ENCODE measurements at places on chromosomes 12 and 14.
A peak's percentile ranks its signal among the peaks of the same experiment; 100 is the strongest.

GRCh38 chr12:24138041-24138440 is 188.6 kb upstream of the SOX5 start:
- no peak for DNase-seq

- DNase-seq = no peak
Measured at GRCh38 chr12:256225-256624, 6.4 kb downstream of the SLC6A13 start.

GRCh38 chr14:93937519-93937918 is 10.4 kb downstream of the FAM181A start:
- no peak for DNase-seq

DNA sequence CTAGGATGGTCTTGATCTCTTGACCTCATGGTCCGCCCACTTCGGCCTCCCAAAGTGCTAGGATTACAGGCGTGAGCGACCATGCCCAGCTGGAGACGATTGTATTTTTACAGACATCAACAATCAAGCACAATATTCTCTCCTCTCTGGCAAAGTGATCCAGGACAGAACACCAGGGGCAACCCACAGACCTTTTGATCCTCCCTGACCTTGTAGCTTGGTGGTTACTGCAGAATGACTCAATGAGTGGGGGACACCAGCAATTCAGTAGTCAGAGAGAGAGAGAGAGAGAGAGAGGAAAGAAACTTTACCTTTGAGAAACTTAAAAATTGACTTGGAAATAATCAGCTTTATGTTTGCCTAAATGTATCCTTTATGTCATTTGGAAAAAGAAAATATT is 51.2 kb downstream of the DRAM1 start:
- no peak for DNase-seq

GRCh38 chr12:67208281-67209067 is 60.7 kb upstream of the CAND1 start:
- no peak for DNase-seq

- DNase-seq = no peak
Measured at GRCh38 chr14:72517736-72518135, 376.2 kb downstream of the DPF3 start.

- no peak for DNase-seq
Measured at GRCh38 chr12:122052285-122052684, 26.3 kb upstream of the MLXIP start.

DNA sequence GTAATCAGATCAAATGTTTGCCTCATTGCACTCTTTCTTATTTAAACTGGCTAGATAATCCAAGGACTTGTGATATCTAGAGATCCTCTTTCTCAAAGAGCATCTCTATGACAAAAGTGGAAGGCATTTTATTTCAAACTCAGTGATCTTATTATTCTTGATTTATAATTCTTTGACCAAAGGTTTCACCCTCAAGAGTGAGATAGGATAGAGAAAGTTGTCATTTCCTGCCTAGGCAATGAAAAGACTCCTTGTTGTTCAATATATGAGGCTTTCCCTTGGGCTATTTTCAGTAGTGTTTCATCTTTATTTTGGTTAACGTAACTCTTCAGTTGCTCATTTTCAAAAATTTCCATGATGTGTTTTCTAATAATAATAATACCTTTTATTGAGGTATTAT is 18.0 kb upstream of the INSM2 start:
- DNase-seq = no peak

DNA sequence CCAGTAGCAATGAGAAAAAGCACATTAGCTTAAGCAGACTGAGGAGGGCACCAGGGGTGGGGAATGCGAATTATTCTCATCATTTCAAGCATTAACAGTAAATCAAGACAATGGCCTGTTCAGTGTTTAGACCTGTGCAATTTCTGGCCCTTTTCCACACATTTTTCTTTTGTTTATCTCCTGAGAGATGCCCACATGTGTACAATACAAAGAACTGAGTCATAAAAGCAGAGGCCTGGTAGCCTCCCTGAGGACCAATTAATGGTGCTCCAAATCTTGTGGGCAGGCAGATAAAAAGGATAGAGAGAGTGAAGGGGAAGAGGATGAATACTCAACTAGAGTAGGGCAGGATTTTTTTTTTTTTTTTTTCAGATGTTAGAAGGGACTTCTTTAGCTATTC is 480.8 kb downstream of the RERGL start:
- DNase-seq = no peak

- no peak for DNase-seq
Measured at GRCh38 chr12:51970904-51971646, 19.6 kb downstream of the ACVR1B start.

- DNase-seq = peak; percentile 36
Measured at GRCh38 chr14:104195878-104196277, 57.5 kb downstream of the KIF26A start.

GRCh38 chr14:64708148-64709004 is 4.2 kb downstream of the PLEKHG3 start:
- DNase-seq = no peak

DNA sequence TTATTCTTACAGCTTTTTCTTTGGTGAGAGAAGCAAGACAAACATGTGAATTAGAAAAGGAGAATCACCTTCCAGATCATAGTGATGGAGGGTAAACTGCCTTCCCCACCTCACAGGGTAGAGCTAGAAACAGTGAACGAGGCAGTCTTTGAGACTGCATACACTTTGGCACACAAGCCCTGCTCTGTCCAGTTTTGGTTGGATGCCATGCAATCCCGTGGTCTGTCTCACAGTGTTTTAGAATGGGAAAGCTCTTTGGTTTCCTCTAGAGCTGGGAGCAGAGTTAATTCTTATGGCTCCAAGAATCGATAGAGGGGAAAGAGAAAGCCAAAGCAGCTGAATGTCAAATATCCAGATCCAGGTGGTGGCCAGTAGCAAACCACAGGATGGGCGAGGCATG is 21.9 kb downstream of the TDP1 start:
- DNase-seq = no peak

DNA sequence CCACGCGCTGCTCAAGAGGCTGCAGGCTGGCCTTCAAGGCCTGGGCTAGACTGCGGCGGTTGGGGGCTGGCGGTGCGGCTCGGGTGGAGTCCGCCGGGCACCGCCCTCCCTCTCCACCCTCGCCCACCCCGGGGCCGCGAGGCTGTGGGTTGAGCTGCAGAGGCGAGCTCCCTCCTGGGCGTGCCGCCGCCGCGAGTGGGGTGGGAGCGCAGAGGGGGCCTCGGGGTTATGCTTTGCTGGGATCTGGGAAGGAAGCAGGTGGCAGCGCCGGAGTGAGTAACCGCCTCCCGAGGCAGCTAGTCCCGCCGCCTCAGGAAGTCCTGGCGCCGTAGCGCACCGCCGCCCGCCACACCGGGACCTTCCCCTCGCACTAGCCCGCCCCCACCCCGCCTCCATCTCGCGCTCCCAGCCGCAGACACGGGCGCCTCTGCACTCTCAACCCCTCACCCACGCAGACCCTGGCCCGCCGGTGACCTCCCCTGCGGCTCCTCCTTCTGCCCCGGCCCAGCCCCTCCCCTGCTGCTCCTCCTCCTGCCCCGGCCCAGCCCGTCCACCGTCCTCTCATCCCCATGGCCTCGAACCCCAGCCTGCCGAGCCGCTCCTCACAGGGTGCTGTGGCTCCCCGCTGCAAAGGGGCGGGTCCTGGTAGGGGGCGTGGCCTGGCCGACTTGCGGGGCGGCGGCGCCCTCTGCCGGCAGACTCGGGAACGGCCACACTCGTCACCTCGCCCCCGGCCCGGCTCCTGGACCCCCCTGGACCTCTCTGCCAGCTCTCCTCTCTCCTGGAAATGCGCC is 16.6 kb downstream of the TAMALIN start:
- peak; percentile 76 for DNase-seq

GRCh38 chr14:67418401-67419191 is 6.6 kb upstream of the PLEK2 start:
- no peak for DNase-seq

DNA sequence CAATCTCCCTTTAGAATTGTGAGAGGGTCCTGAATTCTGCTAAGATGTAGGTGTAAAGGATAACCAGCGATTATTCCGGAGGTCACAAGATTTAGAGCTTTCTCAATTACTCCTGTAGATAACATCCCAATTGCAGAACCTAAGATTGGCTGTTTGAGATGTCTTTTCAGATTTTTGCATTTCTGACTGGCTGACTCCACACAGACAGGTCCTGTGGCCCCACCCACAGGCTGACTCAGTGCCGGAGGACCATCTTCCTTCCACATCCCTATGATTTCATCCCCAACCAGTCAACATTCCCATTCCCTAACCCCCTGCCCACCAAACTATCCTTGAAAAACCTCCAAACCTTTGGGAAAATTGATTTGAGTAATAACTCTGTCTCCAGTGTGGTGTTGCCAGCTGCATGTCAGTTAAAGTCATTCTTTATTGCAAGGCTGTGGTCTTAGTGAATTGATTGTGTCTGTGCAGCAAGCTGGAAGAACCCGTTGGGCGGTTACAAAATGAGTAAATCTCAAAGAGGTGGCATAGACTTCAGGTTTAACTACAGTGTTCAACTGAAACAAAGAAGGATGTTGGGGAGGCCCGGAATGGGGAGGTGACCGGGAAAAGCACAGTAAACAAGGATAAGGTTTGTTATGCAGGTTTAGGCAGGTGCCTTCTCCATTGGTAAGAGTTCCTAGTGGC is 10.6 kb downstream of the FNTB start:
- DNase-seq = no peak

- DNase-seq = no peak
Measured at GRCh38 chr12:96375841-96376604, 24.2 kb downstream of the CDK17 start.

DNA sequence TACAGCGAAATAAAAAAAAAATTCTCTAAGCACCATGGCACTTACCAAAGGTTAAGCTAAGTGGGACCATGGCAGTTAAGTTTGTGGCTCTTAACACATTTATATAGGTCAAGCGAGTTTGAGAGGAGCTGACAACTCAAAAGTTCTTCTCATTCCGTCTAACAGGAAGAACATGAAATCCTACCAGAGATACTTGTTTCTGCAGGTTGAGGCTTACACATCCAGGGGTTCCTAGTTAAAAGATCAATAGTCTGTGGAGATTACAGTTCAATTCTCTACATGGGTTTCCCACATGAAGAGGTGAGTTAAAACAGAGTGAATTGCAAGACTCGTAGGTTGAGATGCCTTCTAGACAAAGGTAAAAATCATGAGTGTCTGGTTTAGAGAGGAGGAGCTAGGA is 142.6 kb downstream of the EMP1 start:
- DNase-seq = no peak
